Cardiac fibroblast (primary cell): ENCODE measurements at places on chromosomes 4 and X.

DNA sequence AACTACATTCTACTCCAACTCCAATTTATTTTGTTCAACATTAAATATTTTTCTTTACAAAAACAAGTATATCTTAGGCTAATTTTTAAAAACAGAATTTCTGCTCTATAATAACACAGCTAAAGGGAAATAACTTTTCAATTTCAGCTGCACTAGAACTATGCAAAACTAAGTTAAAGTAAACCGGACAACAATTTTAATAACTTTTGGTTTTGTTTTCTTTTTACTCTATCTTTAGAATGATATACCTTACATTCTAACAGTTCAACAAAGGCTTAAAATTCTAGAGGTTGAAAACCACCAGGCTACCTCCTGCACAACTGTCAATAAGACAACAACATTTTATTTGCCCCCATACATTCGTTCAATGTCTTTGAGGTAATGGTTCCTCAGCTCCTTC lies 18.7 kb upstream of the KCNE5 start:
- no peak for DNase-seq

DNA sequence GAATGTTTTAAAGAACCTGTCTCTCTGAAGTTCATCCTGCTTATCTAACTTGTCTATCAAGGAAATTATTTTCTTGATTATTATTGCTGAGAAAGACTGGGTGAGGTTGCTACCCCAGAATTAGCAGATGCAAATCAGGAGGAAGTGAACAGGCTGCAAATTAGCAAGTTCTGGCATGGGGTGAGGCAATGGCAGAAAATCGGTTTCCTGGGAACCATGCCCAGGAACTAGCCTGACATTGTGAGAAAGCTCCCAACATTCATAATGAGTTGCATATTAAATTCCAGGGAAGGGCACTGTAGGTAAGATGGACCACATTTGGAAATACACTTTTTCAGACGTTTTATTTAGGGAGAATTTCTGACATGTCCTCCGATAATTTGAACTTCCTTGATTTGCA lies 11.6 kb downstream of the ARSF start:
- DNase-seq, result no peak

- DNase-seq, result no peak
These were observed 22.1 kb upstream of the AMTN start for GRCh38 chr4:70496231-70496630.

GRCh38 chr4:80333121-80333520 lies 2.4 kb upstream of the CFAP299 start:
- DNase-seq, result peak; percentile 32

GRCh38 chr4:94558392-94558904 lies 106.7 kb downstream of the PDLIM5 start:
- no peak for DNase-seq

GRCh38 chr4:5963611-5964010 lies 54.6 kb downstream of the C4orf50 start:
- no peak for DNase-seq

- DNase-seq, result peak; percentile 2
These were observed 54.5 kb upstream of the GABRA2 start for GRCh38 chr4:46444318-46445000.

GRCh38 chrX:132590350-132591026 lies 101.7 kb upstream of the MBNL3 start:
- no peak for DNase-seq

DNA sequence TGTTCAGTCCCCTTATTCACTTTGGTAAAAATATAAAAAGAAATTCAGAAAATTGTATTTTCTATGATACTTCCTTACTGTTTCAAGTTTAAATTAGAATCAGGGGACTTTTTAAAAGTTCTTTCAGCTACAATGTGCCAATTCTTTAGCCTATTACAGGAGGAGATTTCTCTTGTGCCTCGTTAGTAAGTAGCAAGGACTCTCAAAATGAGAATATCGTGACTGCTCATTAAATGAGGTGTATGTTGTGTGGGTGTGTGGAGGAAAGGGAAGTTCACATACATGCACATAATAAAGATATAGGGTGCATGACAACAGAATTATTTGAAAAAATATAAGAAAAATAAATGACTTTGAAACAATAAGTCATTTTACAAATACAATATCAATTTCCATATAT lies 190.5 kb downstream of the DTHD1 start:
- DNase-seq, result no peak

DNA sequence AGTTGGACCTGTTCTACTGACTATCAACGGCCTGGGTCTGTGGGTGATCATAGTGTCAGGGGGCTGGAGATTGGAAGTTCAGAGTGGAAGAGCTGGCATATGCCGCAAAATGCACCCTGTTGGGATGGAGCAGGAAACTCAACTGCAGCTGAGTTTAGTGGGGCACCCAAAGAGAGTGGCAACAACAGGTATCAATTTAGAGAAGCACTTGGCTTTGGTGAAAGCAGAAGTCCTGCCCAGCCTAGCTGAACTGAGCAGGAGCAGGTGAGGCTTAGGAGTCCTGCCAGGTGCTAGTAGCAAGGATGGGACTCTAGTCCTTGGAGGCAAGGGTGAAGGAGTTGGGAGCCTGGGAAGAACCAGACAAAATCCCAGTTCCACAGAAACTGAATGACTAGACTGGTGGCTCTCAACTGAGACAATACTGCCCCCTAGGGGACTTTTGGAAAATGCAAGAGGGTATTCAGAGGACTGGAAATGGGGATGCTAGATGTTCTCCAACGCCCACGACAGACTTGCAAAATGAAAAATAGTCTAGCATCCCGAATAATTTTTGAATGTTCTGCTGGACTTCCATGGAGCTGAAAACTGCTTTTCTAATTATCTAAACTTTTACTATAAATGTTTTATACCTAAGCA lies 49.4 kb downstream of the RTL9 start:
- peak; percentile 76 for DNase-seq

- DNase-seq, result peak; percentile 33
These were observed 581.1 kb downstream of the SPRY1 start for GRCh38 chr4:123977641-123978081.

DNA sequence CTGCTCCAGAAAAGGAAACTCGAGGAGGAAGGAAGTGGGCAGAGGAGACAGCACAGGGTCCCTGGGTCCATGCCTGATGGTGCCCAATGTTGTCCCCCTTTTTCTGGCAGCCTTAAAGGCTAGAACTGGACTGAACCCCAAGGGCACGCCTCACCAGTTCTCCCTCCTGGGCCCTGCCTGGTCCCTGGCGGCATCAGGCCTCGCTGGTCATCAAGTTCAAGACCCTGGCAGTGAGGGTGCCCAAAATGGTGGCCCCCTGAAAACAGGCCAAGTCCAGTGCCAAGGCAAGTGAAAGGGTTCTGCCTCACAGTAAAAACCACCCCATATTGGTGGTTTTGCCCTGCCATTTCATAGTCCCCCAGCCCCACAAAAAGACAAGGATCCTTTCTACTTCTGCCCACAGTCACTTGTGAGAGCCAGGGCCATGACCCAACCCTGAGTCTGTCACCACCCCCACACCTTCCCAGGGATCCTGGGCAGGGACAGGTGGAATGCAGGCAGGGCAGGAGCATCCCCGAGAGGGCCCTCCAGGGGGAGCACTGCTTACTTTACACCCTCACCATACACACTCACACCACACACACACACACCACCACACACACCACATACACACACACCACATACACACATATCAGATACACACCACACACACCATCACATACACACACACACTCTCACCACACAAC lies 107.6 kb downstream of the DCTD start:
- no peak for DNase-seq

GRCh38 chr4:2933566-2934076 lies 29.6 kb downstream of the NOP14 start:
- no peak for DNase-seq

DNA sequence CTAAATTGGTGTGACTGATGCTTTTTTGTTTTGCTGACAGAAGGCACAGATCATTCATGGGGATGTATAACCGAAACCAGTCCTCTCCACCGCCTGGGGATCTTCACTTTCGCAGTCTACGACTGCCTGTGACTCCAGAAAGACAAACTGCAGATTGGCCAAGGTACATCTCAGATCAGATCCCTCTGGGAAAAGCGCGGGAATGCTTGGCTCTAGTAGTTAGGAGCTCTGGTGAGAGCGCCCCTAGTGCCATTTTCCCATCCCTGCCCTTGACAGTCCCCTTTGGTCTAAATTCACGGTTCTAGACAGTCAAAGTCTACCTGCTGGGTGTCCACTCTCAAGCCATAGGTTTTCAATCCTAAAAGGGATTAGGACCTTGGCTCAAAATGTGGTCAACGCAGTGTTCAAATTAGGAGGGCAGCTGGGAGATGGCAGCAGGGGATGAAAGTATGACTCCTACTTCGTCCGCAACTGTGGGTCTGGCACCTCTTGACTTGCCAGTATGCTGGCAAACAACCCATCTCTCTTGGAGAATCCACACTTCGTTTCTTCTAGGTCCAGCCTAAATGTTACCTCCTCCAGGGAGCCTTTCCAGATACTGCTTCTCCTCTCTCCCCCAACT lies 6.9 kb upstream of the HAND2 start:
- no peak for DNase-seq

DNA sequence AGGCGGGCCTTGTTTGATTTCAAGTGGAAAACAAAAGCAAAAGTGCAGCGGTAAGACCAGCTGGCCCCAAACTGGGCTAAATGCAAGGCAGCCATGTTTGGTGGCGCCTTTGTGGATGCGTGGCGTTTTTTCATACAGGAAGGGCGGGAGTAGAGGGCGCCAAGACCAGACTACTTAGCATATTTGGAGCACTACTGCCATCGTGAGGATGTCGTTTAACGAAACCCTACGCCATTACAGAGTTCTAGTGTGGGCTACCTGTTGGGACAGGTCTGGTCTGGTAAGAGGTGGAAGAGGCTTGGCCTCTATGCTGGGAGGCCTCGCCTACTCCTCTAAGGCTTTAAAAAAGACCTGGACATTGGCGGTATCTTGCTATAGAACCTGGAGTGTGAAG lies 230.7 kb upstream of the STK26 start:
- DNase-seq, result no peak

GRCh38 chrX:46965125-46965758 lies 53.0 kb downstream of the JADE3 start:
- peak; percentile 50 for DNase-seq
